A549 (cell line): ENCODE measurements at places on chromosomes 5 and 9.
A peak's percentile ranks its signal among the peaks of the same experiment; 100 is the strongest.

DNA sequence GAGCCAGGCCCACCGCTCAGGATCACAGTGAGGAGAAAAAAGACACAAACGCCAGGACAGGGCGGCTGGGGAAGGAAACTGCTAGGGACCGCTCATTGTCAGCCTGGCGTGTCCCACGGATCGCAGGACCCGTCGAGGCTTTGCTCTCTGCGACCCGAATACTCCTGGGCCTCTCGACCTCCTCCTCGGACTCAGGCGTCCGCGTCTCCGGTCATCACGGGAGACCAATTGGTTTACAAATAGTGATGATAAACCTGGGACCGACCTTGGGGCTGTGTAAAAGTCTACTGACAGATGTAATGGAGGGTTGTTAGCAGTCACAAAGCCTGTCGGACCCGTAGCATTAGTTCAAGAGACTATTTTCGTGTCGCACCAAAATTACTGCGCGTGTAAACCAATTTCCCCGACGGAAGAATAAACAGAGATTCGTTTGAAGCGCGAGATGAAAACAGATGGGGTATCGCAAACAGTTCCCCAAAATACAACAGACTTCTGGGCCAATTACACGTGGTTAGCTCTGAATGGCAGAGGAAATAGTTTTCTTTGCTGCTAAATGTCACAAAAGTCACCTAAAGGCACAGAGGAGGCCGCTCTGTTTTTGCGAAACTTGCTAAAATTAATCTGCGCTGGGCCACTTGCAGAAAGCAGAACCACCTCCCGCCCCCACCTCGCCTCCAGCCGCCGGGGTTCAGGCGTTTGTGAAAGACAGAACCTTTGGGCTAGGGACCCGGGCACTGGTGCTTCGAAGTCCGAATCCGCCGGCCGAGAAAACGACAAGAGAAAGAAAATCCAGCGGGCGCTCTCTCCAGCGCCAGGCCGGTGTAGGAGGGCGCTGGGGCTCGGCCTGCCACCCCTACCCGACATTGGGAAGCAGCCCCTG lies 67.6 kb downstream of the FOXD1 start:
- no peak for DNase-seq

DNA sequence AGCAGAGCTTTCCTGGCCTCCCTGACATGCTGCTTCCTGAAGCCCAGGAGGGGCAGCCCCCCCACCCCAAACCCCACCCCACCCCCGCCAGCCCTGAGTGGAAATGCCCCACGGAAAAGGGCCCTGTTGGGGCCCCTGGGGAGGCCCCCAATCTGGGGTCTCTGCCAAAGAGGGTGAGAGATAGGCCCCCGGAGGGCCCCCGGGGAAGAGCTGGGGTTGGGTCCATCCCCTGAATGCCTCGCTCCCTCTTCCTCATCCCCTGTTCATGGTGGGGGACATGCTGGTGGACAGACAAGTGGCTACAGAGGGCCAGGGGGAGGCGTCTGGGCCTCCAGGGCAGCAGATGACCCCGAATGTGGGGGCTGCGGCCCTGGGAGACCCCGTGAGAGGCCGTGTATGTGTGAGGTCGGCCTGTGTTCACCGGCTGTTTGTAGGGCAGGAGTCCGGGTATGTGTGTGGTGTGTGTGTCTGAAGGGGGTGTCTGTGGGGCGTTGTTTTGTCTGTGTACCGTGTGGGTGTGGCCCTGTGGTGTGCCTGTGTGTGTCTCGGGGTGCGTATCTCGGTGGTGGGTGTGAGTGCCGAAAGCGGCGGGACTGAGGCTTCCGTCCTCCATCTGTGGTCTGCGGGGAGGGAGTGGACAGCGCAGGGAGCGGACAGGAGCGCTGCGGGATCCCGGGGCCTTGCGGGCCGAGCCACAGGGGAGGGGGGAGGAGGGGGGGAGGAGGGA lies 11.3 kb downstream of the C9orf50 start:
- DNase-seq = peak; percentile 85

DNA sequence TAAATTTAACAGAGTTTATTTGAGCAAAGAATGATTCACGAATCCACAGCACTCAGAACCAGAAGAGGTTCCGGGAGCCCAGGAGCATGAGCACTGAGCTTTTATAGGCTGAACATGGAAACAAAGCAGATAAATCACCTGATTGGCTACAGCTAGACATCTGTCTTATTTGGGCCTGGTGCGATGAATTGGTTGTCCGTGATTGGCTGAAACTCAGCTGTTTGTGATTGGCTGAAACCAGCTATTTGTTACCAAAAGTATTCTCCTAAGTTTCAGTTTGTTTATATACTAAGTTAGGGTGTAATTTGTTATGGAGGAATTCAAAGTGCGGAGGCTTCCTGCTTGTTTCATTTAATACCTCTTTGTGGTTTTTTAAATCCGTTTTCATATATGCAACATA lies 15.8 kb upstream of the LCP2 start:
- DNase-seq = no peak

DNA sequence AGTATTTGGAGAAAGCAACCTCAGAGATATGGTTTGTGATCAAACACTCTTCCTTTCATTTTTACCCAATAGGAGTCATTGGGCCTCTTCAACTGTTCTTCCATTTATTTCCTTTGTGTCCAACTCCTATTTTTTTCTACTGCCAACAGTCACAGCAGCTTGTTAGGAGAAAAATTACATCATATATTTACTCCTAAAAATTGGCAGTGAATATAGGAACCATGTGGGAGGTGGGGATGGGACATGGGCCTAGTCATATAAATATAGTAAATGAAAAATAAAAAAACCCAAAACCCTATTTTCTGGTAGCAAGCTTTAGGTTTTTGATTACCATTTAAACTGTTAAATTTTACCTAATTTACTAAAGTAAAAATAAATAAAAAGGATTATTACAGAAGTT lies 134.9 kb upstream of the MPDZ start:
- no peak for DNase-seq

- DNase-seq = no peak
Observed at GRCh38 chr5:1130218-1130946, 18.5 kb upstream of the SLC12A7 start.

GRCh38 chr5:88677943-88678769 lies 204.8 kb downstream of the MEF2C start:
- DNase-seq = no peak

GRCh38 chr5:143200781-143201398 lies 202.6 kb downstream of the NR3C1 start:
- DNase-seq = no peak

DNA sequence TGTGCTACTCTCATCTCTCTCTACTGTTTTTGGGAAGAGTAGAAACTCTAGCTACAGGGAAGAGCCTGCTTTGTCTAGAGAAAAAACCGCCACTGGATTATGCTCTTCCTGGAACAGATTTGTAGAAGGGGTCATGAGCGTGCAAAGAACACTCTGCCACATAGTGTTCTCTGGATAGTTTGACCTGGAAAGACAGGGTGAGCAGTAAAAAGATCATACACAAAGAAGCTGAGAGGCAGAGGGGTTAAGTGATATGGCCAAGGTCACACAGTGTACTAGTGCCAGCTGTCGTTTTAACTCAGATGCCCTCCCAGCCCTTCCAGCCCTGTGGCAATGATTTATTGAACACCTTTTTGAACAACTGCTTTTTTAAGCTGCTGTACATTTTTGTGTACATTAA lies 182.2 kb downstream of the NNT start:
- DNase-seq = no peak

DNA sequence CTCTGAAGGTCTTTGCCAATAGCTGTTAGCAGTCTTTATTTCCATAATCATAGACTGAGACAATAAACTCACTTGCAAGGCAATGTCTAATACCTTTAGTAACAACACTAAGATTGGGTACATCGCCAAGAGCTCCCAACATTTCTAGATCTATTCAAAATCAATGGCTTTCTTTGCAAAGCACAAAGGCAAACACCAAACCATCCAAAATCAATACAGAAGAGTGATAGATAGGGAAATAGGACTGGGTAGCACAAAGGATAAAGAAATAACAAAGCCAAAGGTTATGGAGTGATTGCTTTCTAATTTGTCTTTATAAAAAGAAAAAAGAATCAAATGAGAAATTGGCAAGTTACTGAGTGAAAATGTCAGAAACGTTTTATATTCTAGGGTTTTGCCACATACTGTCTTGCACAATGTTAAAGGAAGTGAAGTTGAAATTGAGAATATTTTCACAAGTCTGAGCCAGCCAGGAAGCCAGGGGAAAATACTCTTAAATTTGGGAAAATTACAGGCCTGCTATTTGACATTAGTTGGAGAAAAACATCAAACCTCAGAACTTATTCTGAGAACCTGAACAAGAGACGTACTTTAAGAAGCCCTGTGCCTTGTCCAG lies 53.3 kb upstream of the LHFPL2 start:
- no peak for DNase-seq

GRCh38 chr5:114782869-114783268 lies 386.8 kb downstream of the TRIM36 start:
- peak; percentile 2 for DNase-seq

DNA sequence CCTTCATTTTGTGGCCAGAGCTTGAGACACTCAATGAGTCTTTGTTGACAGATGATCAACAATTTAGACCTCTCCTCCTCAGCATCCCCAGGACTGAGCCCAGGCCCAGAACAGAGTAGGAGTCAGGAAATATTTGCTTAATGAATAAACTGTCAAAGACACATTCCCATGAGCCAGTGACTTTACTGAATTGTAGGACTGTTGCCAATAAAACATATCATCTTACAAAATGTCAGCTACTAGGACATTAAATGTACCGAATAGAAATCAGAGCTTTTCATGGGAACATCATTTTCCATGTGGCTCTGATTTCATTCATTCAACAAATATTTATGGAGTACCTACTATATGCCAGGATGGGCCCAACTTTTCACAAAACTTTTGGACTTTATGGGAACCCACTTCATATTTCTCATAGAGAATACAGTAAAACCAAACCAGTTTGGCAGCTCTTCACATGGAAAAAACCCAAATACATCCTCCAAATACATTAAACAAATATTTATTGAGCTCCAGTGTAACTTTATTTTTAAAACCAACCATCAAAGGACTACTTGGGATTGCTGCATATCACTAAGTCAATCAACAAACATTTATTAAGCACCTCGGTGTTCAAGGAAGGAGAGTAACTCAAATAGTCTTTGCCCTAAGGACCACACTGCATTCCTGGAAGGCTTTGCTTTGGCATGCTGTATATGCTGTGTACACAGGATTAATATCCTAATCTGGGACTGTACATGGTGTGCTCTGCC lies 11.4 kb downstream of the VDAC1 start:
- no peak for DNase-seq

DNA sequence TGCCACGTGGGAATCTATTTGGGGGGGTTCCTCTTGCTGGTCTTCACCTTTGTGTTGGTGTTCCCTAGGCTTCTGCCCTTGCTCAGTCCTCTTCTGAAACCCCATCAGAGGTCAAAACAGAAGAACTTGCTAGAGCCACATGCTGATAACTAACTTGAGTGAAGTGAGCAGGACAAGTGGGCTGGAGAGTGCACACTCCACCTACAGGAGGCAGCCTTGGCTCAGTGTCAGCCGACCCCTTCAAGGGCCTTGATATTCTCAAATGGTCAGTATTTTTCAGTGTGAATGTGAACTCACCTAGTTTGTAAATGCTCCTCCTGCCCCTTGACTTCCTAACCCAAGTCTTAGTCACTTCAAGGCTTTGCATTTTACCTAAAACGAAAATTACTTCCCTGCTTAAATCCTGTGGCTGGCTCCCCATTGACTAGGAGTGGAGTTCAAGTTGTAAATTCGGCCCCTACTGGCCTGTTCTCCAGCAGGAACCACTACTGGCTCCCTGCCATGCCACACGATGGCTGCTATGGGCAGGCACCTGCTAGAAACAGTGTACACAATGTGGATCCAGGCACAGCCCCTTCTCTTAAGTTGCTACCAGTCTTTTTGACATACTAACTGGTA lies 3.6 kb upstream of the SLC1A3 start:
- DNase-seq = no peak

DNA sequence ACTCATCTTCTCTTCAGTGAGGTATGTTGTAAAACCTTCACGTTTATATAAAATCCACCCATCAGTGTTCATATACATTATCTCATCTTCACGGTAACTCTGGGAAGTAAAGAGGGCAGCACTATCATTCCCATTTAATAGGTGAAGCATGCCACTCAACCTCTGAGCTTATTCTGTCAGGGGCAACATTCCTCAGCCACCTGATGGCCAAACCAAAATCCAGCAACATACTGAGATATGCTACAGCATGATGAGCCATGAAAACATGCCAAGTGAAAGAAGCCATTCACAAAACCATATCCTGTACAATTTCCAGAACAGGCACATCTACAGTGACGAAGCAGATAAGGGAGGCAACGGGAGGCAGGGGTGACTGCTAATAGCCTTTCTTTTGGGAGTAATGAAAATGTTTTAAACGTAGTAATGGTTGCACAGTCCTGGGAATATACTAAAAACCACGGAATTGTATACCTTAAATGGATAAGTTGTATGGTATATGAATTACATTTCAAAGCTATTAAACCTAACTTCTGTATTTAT lies 167.4 kb downstream of the TSSK1B start:
- DNase-seq = no peak

GRCh38 chr9:127283917-127284497 lies 19.4 kb downstream of the GARNL3 start:
- DNase-seq = peak; percentile 7

DNA sequence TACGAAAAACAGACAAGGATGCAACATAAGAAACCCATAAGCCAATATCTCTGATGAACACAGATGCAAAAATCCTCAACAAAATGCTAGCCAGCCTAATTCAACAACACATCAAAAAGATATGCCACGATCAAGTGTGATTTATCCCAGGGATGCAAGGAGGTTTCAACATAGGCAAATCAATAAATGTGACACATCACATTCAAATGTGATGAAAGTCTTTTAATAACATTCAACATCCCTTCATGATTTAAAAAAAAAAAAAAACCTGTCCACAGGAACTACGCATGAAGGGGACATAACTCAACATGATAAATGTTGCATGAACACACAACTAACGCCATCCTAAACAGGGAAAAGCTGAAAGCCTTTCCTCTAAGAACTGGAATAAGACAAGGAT lies 102.2 kb downstream of the PLPP1 start:
- no peak for DNase-seq
